ENCODE measurements at places on chromosomes 16 and 17.

DNA sequence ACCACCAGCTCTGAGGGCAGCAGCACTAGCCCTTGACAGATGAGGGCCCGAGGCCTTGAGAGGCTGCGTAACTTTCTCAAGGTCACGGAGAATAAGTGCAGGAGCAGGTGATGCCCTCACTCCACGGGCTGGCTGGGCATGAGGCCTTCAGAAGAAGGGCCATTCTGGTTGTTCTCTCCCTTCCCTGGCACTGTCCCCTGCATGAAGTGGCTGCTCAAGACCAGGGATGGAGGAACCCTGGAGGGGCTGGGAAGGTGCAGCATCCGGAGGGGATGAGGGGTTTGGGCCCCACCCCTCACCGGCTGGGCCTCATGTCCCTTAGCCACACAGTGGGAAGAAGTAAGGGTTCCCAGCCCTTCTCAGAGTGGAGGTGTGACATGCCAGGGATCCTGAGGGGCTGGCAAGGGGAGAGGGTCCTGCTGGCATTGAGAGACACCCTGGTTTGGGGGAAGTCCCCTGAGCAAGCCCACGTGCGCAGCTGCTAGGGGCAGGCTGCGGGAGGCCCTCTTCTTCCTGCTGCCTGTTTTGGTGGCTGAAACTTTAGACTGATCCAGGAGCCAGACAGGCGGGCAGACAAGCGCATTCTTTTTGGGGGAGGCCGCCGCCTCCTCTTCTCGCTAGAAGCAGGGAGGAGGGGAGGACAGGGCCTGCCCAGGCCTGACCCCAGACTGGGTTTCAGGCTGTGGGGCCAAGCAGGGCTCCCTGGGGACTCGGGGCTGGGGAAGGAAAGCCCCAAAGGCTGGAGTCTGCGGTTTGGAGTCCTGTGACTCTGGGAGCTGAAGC lies 74.0 kb downstream of the N4BP1 start:
- no peak for DNase-seq

DNA sequence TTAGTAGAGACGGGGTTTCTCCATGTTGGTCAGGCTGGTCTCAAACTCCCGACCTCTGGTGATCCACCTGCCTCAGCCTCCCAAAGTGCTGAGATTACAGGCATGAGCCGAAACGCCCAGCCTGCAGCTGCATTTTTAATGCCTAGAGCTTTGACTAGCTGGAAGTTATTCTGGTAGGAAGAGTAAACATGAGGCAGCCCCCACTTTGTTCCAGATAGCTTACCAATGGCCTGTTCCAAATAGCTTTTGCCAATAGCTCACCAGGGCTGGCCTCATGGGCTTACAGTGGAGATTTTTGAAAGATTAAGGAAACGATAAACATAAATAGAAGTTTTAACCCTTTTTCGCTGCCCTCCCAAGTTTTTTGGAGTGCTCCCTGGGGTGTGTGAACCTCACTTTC lies 9.8 kb downstream of the TRPV2 start:
- DNase-seq = no peak

GRCh38 chr17:13521784-13522183 lies 79.9 kb downstream of the HS3ST3A1 start:
- no peak for DNase-seq

GRCh38 chr16:26688105-26688504 lies 378.6 kb upstream of the C16orf82 start:
- no peak for DNase-seq

DNA sequence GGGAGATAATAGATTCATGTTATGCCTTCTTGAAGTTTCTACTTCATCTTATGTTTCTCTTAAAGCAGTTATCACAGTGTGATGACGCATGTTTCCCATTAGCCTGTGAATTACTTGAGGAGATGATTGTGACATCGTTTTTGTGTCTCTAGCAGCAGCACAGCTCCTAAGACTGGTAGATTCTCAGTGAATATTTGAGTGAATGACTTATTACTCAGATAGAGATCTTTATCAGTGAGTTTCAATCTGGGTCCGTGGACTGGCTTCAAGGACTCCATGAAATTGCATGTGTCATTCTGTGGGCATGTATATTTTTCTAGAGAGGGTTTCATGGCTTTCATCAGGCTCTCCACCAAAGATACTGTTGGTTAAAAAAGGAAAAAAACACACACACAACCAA lies 29.9 kb downstream of the YPEL2 start:
- no peak for DNase-seq

GRCh38 chr16:27549464-27549745 lies 308 bp downstream of the GTF3C1 start:
- no peak for DNase-seq

DNA sequence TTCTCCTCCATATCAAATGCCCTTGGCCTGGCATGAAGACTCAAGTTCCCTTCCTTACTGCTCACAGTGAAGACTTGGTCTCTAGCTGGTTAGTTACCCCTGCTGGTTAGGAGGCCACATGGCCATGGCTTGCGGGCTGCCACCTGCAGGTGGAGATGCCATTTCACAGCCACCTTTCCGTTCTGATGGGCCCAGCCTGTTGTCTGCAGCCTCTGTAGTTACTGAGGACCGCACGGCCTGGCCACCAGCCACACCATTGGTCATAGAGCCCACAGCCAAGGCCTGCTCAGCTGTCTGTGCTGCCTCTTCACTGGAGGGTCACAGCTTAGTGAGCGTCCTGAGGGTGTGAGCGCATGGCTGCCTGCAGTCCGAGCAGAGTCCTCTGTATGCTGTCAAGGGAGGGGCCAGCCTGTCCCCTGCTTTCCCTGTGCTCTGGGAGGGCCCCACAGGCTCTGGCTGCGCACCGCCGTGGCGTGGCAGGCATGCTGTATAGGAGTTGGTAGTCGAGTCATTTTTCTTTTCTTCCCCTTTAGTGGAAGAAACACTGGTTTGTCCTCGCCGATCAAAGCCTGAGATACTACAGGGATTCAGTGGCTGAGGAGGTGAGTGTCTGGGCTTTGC lies 59.2 kb downstream of the PLD6 start:
- no peak for DNase-seq

DNA sequence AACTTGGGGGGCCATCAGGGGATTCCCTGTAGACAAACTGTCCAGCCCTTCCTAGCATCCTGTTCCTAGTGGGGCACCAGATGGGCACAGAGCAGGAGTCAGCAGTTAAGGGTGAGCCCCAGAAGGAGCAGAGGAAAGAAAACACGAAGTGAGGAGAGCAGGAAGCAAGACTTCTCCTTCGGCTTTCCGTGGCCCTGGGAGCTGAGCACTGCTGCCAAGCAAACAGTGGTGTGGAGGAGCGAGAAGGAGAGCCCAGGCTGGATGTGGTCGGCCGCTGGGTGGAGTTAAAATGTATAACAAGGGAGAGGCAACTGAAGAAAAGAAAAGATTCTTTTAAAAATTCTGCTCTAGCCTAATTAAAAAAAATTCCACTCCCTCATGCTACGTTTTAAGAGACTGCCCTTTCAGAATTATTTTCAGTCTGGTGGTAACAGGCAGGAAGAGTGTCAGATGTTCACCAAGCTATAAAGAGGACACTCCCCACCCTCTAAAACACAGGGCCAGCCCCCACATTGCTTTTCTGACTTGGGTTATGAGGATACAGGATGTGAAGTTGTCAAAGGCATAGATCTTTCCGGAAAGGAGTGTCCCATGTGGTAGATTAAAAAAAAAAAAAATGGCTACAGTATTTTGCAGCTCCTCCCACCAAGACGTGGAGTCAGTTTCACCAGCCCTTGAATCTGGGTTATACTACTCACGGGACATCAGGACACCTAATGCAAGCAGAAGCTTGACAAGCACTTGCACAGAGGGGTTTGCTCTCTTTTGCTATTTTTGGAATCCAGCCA lies 74.9 kb upstream of the ZFHX3 start:
- no peak for DNase-seq

DNA sequence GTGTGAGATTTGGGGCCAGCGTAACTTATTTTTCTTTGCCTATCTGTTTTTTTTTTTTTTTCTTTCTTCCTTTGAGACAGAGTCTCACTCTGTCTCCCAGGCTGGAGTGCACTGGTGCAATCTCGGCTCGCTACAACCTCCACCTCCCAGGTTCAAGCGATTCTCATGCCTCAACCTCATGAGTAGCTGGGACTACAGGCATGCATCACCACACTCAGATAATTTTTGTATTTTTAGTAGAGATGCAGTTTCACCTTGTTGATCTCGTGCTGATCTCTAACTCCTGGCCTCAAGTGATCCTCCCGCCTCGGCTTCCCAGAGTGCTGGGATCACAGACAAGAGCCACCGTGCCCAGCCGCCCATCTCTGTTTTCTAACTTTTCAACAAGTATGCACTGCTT lies 63.4 kb downstream of the VPS35L start:
- DNase-seq = no peak

- DNase-seq = no peak
Observed at GRCh38 chr16:88844419-88845036, 12.2 kb downstream of the GALNS start.

DNA sequence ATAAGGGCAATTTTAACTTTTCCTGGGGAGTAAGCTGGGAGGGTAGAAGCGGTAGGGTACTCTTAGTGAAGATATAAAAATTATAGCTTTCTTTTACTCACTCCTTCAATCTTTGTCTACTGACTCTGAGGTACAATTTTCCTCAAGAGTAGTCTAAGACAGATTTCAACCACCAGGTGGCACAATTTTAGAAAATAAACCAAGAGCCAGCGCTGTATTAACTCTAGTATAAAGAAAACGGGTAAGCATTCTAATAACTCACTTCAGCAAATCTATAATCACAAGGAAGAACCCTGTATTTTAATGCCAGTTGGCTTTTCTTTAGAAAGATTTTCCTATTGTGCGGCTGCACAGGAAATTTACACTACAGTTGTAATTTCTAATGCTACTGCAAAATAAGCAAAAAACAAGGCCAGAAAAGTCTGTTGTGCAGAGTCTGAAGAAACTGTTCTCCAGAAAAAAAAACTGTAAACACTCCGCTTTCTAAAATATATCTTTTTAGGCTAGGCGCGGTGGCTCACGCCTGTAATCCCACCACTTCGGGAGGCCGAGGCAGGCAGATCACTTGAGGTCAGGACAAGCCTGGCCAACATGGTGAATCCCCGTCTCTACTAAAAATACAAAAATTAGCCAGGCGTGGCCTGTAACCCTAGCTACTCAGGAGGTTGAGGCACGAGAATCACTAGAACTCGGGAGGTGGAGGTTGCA lies 1.9 kb downstream of the CMC2 start:
- no peak for DNase-seq

DNA sequence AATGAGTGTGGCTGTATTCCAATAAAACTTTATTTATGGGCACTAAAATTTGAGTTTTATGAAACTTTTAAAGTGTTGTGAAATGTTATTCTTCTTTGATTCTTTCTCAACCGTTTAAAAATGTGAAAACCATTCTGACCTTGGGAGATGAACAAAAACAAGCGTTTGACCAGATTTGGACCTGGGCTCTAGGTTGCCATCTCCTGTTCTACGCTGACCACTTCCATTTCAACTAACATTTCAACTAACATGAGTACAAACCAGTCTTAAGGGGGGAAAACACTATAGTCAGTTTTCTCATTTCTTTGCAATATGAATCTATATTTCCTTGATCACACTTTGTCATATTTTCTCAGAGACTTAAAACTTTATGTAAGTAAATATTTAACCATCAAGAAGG lies 118.4 kb upstream of the IRX5 start:
- no peak for DNase-seq

GRCh38 chr17:50882851-50883250 lies 16.7 kb upstream of the TOB1 start:
- DNase-seq = no peak

DNA sequence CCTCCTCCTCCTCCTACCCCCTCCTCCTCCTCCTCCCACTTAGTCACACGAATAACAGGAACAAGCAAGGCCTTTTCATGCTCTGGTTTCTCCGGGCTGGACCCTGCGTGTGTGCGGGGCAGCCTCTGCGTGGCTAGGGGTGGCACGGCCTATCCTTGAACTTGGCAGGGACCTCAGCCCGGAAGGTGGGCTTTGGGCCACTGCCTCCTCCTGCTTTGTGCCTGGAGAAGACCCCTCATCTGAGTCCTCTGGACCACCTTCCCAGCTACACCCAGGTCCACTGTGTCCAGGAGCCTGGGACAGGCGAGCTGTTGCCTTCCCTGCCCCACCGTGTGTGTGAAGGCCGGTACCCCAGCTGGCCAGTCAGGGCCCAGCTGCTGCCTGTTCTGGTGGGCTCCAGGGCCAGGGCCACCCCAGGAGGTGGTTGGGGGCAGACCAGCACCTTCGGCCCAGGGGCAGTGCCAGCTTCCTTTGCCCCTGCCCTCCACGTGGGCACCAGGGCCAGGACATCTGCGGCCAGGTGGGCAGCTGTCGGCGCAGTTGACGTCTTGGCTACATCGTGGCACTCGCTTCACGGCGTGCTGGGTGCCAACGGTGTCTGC lies 35.4 kb downstream of the GINS2 start:
- no peak for DNase-seq

DNA sequence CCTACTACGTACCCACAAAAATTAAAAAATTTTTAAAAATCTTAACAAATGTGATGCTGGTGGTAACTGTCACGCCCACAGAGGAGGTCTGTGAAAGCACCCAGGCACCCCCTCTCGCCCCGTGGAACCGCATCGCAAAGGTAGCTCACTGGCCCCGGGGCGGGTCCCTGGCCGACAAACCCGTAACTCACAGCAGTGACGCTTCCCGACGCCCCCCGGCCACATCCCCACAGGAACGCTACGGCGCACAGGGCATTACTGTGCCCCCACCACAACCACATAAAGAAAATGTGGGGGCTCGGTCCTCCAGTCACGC lies 366 bp downstream of the ANKS3 start:
- DNase-seq = no peak

- DNase-seq = peak; percentile 27
Observed at GRCh38 chr16:11742093-11742535, 543 bp downstream of the TXNDC11 start.

- no peak for DNase-seq
Observed at GRCh38 chr17:50036455-50037261, 19.3 kb upstream of the ITGA3 start.

DNA sequence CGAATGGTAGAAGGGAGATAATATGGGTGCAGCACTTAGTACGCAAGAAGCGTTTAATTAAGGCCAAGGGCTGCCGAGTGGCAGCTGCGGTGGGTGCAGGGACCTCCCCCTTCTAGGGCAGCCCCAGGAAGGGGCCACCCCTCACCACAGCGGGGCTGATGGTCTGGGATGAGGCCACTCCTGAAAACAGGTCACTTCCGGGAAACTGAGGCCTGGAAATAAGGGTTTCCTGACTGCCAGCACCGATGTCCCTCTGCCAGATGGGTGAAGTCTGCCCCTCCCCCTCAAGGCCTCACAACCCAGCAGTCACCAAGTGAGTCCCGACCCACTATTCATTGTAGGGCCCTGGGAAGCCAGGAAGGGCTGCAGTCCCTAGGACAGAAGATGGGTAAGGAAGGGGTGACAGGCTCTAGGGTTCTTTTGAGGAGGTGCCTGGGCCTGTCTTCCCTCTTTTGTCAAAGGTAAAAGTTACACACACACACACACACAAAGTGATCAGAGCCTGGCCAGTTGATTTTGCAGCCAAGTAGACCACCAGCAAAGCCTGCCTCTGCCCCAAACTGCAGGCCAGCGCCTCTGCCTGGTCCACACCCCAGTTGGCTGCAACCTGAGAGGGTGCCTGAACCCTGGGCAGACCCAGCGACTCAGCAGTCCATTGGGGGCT lies 12.5 kb downstream of the SREBF1 start:
- DNase-seq = no peak

GRCh38 chr16:50459496-50460080 lies 88.6 kb upstream of the NKD1 start:
- no peak for DNase-seq

GRCh38 chr16:19542138-19542821 lies 13.2 kb upstream of the VPS35L start:
- no peak for DNase-seq
